ENCODE measurements at places on chromosomes 4 and X.

- DNase-seq, result no peak
Measured at GRCh38 chrX:30283456-30284200, 25.6 kb downstream of the NR0B1 start.

DNA sequence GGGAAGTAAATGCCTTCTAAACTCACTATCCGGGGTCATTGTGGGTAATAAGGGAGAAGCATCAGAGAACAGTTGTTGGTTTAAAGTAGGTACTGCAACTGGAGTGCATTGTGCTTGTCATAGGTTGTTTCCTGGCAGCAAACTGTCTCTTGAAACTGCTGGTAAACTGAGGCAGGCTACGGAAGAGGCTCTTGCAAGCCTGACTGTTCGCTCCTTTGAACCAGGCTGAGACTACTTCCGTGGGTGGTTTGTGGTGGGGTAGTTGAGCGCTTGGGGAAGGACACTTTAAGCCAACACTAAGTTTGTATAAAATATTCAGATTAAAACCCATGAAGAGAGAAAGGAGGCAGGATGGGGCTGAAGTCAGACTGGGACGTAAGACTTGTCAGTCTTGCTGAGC lies 45.2 kb upstream of the WDR1 start:
- DNase-seq, result no peak

GRCh38 chrX:76439188-76439587 lies 11.7 kb downstream of the MAGEE1 start:
- no peak for DNase-seq

DNA sequence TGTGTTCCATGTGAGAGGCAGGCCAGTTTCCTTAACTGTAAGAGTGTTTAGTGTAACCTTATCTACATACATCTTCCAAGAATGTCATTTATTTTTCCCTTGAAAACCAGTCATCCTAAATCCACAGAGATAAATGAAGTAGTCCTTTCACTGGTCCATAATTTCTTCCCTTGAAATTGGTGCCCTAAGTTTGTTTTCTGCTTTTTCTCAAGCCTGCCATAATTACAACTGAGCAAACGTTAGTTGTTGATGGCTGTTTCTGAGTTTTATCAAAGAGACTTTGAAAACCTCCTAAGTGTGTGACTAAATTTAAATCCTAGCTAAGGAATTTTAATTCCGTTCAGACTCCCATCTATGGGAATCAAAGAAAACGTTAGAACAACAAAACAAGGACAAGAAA lies 3.6 kb upstream of the TDO2 start:
- DNase-seq, result no peak

DNA sequence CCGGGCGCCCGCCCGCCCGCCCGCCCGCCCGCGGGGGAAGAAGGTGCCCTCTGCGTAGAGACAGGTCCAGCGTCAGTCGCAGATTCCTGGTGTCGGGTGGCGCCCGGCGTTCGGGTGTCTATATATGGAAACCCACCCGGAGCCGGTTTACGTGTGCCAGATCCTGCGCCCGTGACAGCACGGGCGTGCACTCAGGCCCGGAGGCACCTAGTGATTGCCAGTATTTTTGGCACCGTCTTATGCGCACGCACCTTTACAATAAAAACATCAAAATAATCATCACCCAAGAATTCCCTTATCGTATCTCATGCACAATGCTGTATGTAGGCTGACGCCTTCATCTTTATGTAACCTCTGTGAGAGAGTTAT lies 519 bp downstream of the SLC25A4 start:
- no peak for DNase-seq

DNA sequence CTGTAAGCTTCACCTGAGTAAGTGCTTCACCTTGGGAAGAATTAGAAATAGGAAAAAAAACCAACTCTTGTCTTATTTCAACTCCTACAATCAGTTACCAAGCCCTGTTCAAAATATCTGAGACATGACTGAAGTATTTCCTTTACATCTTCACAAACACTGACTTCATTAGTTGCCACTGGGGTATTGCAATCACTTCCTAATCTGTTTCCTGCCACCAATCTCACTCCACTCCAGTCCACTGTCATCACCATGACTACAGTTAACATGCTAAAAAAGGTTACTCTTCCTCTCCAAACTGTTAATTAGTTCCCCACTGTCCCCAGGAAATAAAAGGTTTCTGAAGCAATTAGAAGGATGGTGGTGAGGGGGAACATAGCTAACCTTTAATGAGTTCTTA lies 3.3 kb upstream of the SUPT20HL1 start:
- no peak for DNase-seq

GRCh38 chrX:13092455-13092941 lies 48.1 kb upstream of the FAM9C start:
- peak; percentile 87 for DNase-seq

GRCh38 chr4:140718241-140718952 lies 37.8 kb downstream of the TBC1D9 start:
- DNase-seq, result no peak

DNA sequence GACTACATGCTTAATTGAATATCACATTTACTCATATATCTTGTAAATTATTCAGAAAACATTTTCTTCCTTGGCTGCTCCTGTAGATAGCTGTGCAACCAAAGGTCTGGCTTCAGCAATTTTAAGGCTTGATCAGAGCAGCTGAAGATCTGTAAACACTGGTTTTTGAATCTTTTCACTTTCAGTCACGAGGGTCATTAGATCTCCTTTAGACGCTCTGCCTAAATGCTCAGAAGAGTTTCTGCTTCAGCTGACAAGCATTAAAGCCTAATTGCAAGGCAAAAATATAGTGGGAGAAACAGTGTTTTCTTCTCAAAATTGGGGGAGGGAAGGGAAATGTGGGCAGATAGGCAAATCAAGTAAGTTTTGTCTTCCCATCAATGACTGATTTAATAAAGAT lies 25.7 kb downstream of the TRPC5 start:
- no peak for DNase-seq
